Effector memory CD8-positive, alpha-beta T cell (primary cell): ENCODE measurements at places on chromosomes 6 and 20.

GRCh38 chr6:157510323-157511188 is 129.6 kb downstream of the ZDHHC14 start:
- DNase-seq = no peak

GRCh38 chr6:140966676-140967075 is 1166.0 kb upstream of the GJE1 start:
- no peak for DNase-seq

- no peak for DNase-seq
These were observed 47.4 kb downstream of the COL21A1 start for GRCh38 chr6:56199956-56200355.

DNA sequence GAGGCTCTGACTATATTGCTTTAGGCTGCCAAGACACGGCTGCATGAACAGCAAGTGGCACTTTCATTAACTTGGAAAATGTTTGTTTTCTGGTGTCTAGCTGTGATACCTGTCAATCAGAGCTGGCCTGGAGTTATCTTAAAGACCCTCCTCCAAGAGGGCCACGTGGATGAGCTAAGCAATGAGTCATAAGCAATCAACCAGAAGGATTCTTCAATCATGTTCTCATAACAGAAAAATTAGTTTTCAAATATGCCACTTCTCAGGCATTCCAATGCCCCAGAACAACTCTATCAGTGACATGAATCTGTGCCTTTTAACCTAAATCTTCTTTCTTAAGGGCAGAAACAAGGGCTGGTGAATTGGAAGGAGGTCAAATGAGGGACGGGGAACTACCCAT is 283.0 kb downstream of the HTR1B start:
- DNase-seq = no peak

DNA sequence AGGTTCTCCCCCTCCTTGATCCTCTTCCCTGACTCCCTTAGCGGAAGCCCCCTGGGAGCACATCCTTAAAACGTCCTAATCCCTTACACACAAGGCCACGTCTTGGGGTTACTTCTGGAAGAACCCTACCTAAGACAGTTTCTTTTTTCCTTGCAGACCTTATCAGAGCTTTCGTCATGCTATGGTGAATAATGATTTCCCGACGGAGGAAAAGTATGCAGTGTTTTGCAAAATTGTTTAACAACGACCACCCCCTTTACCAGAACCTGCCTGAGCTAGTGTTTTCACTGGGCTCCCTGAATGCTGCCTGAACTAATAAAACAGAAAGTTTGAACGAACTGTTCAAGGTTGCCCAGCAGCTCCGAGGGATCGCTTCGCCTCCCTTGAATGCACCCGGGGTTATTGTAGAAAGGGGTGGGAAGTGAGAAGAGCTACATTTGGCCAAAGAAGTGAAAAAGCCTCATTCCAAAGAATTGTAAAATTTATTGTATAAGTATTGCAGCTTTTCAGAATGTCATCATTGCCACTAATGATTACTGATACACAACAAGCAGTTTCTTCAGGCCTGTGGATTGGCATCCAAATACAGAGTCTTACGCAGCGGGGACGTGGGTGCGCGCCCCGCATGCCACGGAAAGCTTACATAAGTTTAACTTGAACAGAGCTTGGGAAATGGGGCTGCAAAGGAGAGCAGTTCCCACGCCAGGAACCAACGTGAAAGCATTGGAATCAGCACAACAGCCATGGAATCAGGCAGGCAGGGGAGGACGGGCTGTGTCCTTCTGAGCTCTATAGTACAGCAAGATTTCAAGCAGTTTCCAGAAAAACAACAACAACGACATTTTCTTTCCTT is 27.9 kb upstream of the ZBP1 start:
- DNase-seq = no peak

- DNase-seq = no peak
These were observed 55.5 kb upstream of the SLCO4A1 start for GRCh38 chr20:62586799-62587198.

GRCh38 chr6:122871079-122871478 is 82.0 kb downstream of the SMPDL3A start:
- DNase-seq = no peak

DNA sequence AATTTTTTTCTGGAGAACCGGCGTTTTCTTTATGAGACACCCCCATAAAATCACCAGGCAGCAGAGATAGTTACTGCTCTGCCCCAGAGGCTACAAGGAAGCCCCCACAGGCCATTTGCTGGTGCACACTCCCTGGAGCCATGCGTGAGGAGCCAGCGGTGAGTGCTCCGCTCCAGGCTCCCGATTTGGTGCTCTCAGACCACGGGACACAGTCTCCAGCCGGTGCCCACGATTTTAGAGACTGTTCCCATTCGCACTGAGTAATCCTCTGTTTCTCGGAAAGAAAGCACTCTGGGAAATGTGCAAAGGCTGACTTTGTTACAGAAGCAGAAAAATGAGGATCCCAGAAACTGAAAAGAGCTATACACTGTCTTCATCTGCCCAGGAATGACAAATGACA is 104.9 kb downstream of the RNASET2 start:
- DNase-seq = no peak

GRCh38 chr20:5974531-5974930 is 24.1 kb downstream of the MCM8 start:
- DNase-seq = no peak

- no peak for DNase-seq
These were observed 12.4 kb downstream of the SLC52A3 start for GRCh38 chr20:755941-756340.

- no peak for DNase-seq
These were observed 126.1 kb downstream of the ARHGAP18 start for GRCh38 chr6:129583866-129584265.

GRCh38 chr20:47785854-47786764 is 828 bp upstream of the SULF2 start:
- no peak for DNase-seq

DNA sequence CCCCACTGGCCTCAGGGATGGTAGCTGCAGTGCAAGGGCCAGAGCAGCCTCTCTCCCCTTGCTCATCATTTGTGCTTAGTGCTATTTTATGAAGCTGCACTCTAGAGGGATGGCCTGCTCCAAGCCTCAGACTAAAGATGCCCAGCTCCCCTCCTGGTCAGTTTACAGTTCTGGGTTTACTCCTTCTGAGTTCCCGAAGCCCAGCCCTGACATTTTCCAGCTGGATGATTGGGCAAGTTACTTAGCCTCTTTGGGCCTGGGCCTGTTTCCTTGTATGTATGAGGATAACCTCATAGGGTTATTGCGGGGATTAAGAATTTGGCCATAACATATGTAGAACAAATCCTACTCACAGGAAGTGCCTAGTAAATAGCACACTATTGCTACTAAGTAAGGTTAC is 31.8 kb upstream of the EMILIN3 start:
- no peak for DNase-seq

DNA sequence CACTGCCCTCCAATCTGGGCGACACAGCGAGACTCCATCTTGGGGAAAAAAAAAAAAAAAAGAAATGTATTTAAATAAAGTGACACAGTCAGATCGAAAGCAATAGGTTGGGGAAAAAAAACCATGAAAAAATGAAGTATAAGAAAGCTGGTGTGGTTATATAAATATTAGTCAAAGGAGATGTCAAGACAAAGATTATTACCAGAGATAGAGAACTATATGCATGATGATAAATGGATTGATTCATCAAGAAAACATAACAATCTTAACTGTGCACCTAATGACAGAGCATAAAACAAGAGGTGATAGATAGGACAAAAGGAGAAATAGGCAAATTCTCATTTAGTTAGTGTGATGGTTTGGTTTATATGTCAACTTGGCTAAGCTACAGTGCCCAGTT is 146.9 kb upstream of the AHI1 start:
- no peak for DNase-seq

- DNase-seq = no peak
These were observed 55.4 kb upstream of the BMP2 start for GRCh38 chr20:6711951-6712649.

GRCh38 chr6:14863902-14864850 is 381.7 kb upstream of the JARID2 start:
- no peak for DNase-seq

GRCh38 chr6:1604158-1605003 is 5.3 kb upstream of the FOXC1 start:
- peak; percentile 59 for DNase-seq

GRCh38 chr6:151239603-151240035 is at the start of gene AKAP12:
Gene AKAP12 (plus strand): TSS chr6:151239967. CDS start chr6:151240563, 596 bp downstream.
- no peak for DNase-seq

DNA sequence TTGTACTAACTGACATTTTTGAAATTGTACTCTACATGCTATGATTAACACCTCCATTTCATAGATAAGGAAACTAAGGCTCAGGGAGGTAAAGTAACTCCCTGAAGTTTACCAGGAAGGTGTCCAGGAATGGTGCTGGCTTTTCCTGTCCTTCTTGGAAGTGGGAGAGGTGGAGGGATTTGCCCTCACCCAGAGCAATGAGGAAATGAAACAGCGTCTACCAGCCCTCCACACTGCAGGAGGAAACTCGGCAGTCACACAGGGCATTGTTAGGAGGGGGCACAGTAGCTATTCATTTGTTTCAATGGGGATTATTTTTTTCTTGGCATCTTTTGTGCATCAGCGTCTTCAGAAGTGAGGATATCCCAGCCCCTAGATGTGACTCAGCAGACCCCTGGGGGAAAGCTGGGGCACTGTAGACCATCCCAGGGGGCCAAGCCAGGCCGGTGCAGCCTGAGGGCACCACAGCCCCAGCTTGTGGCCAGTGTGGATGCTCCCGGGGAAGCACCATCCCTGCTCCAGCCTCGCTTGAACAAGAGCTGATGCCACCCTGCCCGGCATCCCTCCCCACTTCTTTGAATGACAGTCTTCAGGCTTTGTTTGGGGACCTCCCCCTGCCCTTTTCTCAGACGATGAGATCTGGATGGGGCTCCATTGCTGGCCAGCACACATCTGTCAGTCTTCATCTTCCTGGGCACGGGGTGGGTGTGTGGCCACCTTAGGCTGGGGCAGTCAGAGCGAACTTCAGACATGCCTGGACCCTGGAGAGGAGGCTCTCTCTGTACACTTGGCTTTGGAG is 224.4 kb upstream of the PMEPA1 start:
- no peak for DNase-seq

DNA sequence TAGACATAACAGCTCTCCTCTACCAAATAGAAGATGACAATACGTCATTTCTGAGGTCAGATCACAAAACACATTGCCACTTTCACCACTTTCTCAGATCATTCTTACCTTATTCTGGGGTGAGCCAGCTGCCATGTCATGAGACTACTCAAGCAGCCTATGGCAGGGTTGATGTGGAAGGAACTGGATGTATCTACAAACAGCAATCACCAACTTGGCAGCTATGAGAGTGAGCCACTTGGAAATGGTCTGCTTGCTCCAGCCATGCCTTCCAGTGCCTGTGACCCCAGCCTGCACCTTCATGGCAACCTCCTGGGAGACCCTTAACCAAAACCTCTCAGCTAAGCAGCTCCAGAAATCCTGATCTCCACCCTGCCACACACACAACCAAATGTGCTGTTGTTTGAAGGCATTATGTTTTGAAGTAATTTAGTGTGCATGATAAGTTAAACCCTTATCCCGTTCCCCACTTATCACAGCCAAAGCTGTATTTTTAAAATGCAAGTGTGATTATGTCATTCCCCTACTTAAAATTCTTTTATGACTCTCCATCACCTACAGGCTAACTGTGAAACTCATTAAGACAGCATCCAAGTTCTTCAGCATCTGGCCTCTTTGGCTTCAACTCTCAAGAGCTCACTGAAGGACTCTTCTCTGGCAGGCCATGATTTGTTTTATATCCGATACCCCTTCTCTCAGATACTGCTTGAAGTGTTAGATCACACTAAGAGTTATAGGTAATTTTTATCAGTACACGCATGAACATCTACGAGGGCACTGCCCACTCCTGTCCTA is 150.6 kb downstream of the LY86 start:
- no peak for DNase-seq

DNA sequence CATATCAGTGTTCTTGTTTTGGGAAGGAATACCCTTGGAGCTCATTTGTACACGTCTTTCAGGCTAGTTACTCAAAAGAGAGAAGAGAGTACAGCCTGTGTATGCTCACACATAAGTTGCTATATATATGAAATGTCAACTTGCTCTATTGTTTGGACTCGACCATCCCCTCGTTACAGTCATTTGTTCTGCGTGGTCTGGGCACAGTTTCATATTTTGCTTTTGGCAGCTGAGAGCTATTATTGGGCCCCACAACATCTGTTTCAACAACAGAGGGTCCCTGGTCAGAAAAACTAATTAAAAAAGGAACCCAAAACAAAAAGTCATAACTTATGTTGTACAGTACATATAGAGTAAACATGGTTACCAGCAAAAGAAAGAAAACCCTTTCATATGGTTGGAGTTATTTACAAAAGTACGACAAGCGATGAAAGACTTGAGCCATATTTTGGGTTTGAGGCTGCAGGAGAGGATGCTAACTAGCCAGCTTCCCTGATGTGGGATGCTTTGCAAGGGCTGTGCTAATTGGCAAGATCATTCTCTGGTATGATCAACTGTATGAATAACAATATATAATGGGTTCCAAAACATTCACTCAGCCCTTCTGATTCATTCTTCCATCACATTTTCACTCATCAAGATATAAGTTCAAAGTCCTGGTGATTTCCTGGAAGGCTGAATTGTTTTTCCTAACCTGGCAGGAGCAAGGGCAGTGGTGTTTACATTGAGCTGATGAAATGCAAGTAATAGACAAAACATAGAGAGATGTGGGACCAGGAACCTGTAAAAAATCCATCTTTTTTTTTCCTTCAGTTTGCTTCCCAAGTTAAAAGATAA is 137.9 kb downstream of the RPS12 start:
- DNase-seq = no peak

- DNase-seq = no peak
These were observed 54.8 kb downstream of the MEI4 start for GRCh38 chr6:77707603-77708002.

GRCh38 chr6:18425218-18425617 is 38.1 kb downstream of the RNF144B start:
- no peak for DNase-seq

DNA sequence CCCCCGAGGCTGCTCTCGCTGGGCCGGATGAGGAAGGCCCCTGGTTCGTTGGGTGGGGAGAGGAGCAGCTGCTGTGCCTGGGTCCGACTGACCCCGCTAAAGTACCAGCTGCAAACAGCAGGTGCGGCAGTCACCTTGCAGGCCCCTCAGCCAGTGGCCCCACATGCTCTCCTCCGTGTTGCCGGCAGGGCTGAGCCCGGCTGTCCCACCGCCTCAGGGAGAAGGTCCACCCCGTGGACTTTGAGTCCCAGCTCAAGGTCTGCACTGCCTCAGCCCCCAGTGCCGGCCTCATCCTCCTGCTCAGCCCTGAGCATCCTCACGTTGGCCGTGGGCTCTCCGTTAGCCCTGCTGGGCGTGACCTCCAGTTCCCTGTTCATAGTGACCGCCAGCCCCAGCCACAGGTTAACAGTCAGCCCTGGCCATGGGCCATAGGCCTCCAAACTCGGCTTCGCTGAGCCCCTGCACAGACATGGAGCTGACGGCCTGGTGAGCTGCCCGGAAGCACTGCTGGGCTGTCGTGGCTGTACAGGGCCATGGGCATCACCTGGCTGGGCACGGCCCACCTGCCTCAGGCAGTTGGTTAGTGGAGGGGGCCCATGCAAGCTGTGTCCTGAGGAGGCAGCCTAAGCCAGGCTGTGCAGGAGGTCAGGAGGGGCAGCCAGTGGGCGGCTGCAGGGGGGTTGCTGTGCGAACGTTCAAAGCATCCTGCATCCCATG is 3.1 kb downstream of the SRMS start:
- DNase-seq = no peak
